ENCODE measurements at places on chromosomes 11 and 22.

GRCh38 chr11:88357323-88358039 lies 19.9 kb upstream of the CTSC start:
- DNase-seq: no peak

DNA sequence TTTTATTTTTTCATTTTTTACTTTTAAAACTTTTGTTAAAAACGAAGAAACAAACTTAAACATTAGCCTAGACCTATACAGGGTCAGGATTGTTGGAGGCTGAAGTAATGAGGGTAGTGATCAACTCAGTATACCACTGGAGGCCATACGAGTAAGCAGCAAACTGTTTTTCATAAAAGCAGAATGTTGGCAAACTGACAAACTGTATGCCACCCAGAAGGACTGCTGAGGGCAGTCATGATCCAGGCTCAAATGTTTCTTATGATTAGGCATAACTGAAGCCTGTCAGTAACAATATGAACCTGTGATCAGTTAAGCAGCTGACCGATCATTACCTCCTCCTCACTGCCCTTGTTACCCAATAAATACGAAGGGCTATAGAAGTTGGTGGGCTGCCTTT lies 10.2 kb upstream of the SC5D start:
- DNase-seq: no peak

- no peak for DNase-seq
Observed at GRCh38 chr11:58727415-58727797, 4.3 kb downstream of the GLYAT start.

DNA sequence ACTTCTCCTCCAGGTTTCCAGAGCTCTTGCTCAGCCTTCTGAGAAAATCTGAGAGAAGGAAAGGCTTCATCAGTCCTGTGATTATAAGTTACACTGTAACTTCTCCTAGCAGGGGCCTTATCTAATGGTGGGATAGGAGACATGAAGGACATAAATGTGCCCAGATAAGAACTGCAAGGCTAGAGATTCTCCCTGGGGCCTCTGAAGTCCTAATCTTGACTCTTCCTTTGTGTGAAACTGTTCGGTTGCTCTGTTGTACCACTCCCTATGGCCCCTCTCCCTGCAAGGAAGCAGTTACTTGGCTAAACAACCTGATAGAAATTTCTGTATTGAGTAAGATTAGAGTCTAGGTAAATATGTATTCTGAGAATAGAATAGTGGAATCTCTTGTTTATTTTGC lies 780.9 kb downstream of the ETS1 start:
- no peak for DNase-seq

- no peak for DNase-seq
Observed at GRCh38 chr22:38748487-38749136, 7.2 kb downstream of the SUN2 start.

DNA sequence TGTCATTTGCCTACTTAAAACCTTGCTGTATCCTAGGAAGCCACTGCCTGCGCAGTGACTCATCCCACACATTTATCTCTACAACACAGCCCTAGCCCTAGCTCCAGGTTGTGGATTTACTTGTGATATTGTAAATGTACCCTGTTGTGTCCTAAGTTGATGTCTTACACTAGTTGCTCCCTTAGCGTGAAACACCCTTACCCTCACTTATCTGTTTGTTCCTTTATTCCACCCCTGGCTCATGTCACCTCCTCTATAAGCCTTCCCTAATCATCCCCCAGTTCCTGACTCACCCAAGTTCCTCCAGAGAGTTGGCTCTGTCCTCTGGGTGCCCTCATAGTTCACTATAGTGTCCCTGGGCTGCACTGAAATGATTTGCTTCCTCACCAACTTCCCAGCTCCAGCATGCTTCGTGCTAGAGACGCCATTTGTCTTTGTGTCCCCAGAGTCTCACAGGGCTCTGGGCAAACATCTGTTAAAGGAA lies 431.8 kb upstream of the FAT3 start:
- no peak for DNase-seq

GRCh38 chr11:33479231-33479630 lies 221.4 kb downstream of the C11orf91 start:
- no peak for DNase-seq

GRCh38 chr22:40340044-40340443 lies 6.3 kb upstream of the ADSL start:
- DNase-seq: no peak

DNA sequence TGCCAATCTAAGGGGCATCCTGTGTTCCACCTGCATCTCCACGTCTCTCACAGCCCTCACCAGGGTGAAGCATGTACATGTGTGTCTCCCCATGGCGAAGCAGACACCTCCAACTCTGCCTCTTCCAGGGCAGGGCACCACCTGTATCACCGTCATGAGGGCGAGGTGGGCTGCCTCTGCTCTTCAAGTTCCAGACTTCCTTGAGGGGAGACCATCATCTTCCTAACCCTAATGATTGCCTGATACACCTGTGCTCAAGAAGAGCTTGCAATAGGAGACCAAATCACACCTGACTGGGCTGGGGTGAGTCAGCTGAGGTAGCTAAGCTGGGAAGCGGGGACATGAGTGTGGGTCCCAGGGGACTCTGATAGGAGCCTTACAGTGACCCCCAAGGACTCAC lies 43.7 kb downstream of the GAB4 start:
- no peak for DNase-seq

DNA sequence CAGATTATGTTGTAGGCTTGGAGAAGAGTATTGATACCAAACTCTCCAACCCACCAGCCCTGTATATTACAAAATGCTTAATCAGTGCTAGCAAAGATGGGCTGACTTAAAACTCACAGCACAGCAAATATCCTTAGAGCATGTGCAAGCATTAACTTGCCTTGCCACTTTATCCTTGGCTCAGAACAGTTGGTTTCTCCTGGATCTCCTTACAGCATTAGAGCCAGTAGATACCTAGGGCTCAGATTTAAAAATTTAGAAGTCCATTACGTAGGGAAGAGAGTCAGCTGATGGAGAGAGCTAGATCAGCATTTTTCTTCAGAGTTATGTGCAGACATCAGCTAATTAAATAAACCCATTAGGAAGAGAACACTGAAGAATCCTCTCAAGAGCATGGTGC lies 198.5 kb upstream of the ZBED5 start:
- no peak for DNase-seq

DNA sequence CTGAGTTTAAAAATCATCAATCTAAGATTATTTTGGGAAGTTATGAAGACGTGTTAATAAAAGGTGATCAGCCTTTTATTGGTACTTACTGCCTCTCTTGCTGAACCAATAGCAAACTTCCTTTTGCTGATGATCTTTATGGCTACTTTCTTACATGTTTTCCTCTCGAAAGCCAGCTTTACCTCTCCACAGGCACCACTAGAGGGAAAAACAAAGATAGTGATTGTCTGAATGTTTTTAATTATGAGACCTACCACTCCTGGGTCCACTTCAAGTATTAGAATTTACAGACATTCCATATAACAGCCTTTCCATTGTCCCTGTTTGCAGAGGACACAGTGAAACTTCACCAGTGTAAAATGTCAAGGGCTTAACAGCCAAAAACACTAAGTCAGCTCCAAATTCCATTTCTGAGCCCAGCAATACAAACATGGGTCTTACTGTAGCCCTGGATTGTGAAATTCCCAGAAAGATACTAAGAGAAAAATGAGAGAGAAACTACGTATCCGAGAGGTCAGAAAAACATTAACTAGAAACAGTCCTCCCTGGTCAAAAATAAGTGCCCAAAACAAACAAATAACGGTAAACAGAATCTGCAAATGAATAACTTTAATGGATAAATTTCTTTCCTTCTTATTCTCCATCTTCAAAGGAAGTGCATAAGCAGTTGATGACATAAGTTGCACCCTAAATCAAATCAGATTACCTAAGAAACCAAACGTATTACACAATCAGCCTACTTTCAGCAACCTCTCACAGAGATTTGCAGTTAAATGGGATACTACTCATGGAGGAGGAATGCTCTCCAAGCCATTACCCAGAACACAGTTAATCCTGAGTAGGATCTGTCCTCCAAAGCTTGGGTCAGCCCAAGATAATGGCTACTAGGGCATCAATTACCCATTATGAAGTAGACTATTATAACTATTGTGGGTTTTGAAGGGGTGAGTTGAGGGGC lies 29.5 kb downstream of the CHEK2 start:
- DNase-seq: no peak

DNA sequence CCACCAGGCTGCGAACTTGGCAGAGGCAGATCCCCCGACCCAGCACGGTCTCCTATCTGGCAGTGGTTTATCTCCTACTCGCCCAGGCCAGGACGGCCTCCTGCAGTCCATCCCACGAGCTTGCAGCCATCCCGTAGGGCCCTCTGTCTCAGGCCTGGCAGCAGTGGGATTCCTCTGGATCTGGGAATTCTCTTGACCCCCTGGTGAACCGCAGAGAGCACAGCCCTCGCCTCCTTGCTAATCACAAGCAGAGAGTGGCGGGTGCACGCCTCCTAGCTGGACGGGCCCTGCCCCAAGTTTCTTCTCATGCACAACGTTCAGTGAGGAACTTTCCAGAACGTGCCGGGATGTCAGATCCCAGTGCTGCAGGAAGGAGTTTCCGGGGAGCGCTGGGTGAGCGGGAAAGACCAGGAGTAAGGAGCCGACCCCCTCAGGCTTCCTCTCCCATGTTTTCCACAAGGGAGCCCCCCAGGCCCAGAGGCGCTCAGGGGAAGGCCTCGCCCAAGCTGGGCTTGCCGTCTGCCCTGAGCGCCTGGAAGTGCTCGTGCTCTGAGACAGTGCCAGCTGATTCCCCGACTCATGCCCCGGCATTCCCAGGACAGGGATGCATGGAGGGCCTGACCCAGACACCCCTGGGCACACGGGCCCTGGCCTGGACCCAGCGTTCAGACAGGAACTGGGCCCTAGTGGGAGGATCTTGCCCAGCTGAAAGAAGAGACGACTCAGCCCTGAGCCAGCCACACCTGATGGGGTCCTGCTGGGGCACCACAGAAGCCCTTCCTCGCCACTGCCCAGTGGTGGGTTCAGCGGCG lies 24.6 kb downstream of the IGF2 start:
- no peak for DNase-seq

- no peak for DNase-seq
Observed at GRCh38 chr11:68189082-68189481, 24.0 kb downstream of the KMT5B start.

DNA sequence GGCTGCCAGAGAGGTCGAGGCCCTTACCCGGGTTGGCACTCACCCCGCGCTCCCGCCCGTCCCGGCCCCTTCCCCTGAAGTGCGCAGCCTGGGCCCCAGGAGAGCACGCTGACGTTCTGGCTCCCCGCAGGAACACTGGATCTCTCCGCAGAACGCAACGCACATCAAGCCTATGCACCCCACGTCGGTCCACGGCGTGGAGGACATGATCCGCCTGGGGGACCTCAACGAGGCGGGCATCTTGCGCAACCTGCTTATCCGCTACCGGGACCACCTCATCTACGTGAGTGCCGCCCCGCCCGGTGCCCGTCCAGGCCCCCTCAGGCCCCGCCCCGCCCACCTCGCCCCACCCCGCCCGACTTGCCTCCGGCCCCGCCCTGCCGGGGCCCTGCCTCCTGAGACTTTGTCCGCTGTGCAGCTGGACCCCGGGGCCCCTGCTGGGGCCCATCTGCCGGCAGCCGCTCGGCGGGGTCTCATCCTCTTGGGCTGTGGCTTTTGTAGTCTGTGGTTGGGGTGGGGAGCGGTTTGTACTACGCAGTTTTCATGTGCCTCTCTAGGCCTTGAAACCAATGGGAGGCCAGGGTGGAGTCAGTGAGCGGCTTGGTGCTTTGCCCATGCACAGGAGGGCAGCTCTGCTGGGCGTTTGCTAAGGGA lies 19.7 kb downstream of the MYO7A start:
- DNase-seq: peak; percentile 12

- DNase-seq: no peak
Observed at GRCh38 chr11:1381793-1382425, 7.8 kb upstream of the BRSK2 start.

DNA sequence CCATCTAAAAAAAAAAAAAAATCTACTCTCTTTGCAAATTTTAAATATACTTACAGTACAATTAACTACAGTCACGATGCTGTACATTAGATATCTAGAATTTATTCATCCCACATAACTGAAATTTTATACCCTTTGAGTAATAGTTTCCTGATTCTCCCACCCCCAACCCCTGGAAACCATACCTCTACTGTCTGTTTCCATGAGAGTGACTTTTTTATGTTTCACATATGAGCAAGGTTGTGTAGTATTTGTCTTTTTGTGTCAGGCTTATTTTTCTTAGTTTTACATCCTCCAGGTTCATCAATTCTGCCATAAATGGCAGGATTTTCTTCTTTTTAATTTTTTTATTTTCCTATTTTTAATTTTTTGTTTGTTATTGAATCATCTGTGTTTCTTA lies 3.2 kb downstream of the HBB start:
- DNase-seq: no peak

DNA sequence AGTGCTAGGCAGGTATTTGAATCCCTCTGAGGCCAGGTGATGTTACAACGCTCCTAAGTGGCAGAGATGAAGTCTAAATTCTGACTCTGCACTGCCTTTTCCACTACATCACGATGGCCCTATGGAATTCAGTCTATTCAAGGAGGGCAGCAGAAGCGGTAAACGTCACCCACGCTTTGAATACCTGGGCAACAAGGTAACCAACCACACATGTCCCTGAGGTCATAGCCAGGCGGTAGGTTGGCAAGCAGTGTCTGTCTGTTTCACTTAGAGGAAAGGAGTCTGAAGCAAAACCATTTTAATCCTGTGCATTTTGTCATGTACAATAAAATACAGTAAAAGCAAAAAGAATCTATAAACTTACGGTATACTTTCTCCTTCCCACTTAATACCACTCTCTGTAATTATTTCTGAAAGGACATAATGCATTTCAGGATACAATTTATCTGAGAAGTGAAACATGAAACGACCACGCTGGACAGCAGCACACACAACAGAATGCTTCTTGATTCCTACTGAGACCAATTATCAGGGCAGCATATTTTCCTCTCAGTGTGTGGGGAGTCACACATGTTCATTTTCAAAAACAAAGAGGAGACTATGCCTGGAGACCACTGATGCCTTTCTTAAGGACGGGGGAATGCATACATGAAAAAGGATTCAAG lies 51.3 kb downstream of the PRDM10 start:
- no peak for DNase-seq

- DNase-seq: peak; percentile 40
Observed at GRCh38 chr11:102390667-102391465, 43.9 kb downstream of the BIRC2 start.

DNA sequence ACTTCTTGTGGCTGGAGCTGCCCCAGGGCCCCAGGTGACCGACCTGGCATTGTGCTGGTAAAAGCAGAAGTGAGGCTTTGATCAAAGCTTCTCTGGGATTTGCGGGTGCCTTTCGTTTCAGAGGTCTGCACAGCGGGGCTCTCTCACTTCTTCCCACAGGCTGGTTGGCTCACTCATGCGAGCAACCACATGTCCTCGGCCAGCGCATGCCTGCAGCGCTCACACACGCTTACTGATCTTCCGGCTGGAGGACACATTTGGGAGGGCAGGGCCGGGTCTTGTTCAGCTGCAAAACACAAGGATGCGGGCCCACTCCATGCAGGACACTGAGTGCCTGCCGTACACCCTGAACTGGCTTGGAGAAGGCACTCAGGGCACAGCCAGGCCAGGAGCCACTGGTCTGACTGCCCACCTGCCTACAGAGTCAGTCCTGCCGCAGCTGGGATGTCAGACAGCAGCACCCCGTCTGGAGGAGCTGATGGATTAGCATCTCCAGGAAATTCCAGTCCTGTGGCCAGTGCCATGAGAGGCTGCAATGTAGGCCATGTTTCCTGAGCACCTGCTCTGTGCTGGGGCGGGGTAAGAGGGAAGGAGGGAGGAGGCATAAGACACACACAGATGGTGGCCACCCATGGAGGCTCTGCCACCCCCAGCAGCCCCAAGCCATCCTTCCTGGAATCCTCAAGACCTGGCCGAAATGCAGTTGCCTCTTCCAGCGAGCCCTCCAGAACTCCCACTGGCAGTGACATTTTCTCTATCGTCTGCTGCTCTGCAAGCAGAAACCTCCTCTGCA lies 1383.2 kb downstream of the BRD1 start:
- no peak for DNase-seq

All from activated T-cell treated with anti-CD3 and anti-CD28 coated beads for 48 hours (primary cell).